ENCODE measurements at places on chromosomes 5 and 9.
A peak's percentile ranks its signal among the peaks of the same experiment; 100 is the strongest.

DNA sequence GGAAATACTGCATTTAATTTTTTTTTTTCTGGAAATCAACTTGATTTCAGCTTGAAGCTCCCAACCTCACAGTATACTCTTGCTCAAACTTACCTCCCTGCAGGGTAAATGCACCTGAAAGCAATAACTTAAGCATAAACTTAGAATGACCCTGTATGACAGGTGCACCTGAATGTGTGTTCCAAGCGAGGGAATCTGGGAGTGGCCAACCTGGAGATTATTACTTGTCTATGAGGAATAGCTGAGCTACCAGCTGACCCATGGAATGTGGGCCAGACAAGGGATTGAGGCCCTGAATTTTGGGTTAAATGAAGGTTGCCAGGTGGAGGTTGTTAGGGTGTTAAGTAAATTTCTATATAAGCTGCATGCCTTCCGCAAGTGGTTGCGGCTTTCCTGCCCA, 140.6 kb downstream of the OSTF1 start:
- no peak for DNase-seq

GRCh38 chr9:97039514-97039860, 545 bp upstream of the CTSV start:
- peak; percentile 23 for DNase-seq

DNA sequence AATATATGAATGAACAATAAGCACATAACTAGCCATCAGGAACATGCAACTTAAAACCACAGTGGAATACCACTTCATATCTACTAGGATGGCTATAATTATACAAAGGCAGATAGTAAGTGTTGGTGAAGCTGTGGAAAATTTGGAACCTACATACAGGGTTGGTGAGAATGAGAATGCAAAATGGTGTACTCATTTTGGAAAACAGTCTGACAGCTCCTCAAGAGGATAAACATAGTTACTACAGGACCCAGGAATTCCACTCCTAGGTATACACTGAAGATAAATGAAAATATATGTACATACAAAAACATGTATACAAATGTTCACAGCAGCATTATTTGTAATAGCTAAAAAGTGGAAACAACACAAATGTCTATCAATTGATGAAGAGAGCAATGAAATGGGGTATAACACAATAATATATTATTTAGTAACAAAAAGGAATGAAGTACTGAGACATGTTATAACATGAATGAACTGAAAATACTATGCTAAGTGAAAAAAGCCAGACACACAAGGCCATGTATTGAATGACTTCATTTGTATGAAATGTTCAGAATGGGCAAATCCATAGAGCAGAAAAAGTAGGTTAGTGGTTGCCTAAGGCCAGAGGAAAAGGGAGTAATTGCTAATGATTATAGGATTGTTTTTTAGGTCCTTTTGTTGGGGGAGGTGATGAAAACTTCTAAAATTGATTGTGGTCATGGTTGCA, 31.2 kb upstream of the CDK5RAP2 start:
- DNase-seq = no peak

GRCh38 chr5:172477466-172477865, 23.1 kb upstream of the SH3PXD2B start:
- DNase-seq = no peak

GRCh38 chr5:79666758-79667157, 22.9 kb upstream of the CMYA5 start:
- DNase-seq = no peak

GRCh38 chr5:50744776-50745175, 78.3 kb downstream of the PARP8 start:
- DNase-seq = peak; percentile 73

GRCh38 chr5:10420932-10421331, 20.7 kb upstream of the ROPN1L start:
- no peak for DNase-seq

DNA sequence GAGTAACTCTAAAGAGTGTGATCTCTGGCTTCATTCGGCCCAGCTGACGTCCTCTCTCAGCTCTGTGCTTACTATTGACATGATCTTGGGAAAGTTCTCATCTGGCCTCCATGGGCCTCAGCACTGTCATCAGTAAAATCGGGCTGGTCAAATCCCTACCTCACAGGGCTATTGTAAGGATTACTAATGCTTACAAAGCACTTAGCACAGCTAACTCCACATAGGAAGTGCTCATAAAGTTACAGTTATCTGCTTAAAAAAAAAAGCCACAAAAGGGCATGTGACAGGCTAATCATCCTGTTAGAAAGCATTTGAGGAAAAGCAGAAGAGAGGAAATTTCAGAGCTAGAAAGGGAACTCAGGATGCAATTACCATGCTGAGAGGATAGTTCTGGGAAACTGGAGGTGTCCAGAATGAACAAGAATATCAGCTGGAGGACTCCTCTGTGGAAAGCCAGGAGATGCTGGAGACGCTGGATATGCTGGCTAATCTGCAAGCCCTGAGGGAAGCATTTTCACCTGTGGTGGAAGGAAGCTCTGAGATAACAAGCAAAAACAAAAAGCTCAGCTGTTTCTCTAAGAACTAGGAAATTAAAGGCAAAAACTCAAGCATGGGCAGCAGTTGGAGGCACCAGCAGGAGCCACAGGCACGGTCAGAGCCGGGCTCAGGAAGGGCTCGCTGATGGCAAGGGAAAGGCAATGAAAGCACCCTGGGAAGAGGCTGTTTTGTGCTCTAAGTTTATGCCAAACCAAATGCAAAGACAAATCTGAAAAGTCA, 4.4 kb upstream of the BHMT start:
- DNase-seq = peak; percentile 35

DNA sequence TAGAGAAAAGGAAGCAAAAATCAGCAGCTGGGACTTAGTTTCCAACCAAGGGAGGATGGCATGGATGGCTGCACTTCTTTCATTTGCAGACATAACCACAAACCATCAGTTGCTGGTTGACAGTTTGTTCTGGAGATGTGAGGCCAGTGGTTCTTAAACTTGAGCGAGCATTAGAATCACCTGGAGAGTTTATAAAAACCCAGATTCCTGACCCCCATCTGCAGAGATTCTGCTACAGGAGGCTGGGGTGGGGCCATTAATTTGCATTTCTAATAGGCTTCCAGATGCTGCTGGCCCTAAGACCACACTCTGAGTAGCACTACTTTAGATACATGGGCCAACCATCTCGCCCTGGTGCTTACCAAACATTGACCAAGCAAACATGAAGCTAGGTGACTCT, 60.8 kb downstream of the MARCHF3 start:
- no peak for DNase-seq

DNA sequence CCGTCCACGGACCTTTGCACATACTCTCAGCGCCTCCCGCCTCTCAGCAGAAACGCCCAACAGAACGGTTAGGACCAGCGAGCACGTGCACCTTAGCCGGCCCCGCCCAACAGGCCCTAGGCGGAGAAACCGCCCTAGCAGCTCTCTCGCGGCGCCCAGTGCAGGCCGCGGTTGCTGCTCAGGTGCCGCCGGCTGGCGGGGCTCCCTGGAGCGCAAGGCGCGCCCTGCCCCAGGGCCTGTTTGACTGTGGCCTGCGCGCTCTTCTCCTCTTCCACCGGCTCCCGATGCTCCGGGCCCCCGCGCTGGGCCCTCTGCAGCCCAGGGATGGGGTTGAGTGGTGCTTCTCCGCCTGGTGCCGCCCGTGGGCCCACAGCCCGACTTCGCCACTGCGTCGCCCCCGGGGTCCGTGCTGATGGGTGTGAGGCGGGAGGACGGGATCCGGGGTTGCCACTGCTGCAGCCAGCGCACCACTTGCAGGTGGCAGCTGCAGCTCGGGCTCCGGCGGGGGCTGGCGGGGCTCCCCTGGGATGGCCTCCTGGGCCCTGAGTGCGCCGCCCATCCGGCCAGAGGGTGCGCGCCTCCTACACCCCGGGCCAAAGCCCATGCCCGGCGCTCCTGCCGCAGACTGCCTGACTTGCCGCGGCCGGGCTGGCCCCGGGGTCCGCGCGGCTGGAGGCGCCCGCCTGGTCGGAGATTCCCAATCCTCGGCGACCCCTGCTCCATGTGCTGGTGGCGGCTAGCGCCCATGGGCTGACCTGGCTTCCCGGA, 1889.4 kb upstream of the CDH9 start:
- peak; percentile 12 for DNase-seq

GRCh38 chr5:82365744-82366228, 87.6 kb upstream of the RPS23 start:
- no peak for DNase-seq

DNA sequence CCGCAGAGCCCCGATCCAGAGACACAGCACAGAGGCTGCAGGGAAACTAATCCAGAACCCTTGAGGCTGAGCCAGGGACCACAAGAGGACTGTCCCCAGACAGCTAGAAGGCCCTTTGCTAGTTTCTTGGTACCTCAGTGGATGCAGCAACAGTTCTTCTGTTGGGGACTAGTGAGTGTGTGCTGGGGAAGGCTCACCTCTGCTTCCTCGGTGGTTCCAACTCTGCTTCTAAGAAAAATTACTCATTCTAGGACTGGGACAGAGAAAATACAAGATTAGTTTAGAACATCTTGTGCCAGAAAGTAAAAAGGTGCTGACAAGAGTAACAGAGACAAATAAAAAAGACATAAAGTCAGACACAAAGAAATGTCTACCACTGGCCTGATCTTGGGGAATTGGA, 19.5 kb upstream of the ZNF484 start:
- DNase-seq = no peak

GRCh38 chr9:22044583-22044982, 35.5 kb upstream of the CDKN2B start:
- DNase-seq = no peak

DNA sequence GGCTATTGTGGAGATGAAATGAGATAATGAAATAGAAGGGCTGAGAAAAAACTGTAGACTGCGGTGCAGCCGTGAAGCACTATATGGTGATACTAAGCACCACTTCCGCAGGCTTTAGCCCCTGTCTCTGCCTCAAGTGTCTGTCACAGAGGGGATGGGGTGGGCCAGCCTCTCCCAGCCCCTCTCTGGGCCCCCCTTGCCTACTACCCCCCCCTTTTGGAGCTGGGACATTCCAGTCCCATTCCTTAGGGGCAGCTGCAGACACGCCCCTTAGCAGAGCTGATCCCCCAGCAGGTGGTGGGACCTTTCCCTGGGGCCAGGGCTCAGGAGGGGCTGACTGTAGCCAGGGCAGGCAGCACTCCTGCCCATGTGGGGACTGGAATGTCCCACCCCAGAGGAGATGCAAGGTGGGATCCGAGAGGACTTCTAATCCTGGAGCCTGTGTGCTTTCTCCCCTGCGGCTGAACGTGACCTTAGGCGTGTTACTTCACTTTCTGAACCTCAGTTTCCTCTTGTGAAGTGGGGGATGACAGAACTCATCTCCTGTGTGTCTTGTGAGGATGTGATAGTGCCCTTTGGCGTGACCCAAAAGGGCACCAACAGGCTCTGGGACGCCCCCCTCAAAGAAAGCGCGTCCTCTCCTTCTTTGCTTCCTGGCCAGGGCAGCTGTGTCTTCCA, 1.9 kb downstream of the N4BP3 start:
- DNase-seq = no peak

DNA sequence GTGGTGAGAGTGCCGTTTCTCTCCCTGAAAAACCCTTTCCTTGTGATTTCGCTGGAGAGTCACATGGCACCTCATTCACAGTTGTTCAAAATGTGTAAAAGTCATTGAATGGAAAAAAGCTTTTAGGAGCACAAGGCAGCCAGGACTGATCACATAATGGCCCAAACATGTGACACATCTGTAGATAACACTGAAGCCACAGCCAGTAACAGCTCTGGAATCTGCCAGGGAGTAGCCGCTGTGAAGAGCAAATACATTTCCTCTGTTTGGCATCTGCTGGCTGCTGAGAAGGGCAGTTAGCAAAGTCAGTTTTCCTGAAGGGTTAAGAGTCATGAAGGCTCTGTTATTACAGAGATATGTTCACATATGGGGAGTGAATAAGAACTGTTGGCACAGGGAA, 271.8 kb downstream of the NNT start:
- no peak for DNase-seq

- DNase-seq = no peak
Observed at GRCh38 chr9:131274674-131275331, 1.5 kb downstream of the FAM78A start.

DNA sequence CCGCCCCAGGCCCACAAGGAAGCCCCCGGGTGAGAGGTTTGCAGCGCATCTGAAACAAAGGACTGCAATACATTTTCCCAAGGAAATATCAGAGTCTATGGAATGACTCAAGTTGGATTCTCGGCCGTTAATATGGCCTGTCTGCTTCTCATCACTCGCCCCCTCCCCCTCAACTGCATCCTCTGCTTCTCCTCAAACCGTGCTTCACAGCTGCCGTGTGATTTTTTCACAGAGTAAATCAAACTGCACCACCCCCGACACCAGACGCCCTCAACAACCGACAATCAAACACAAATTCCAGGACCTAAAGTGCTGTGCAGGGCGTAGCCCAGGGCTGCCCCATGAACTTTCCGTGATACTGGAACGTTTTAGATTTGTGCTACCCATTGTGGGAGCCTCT, 176.9 kb downstream of the ROR2 start:
- no peak for DNase-seq

DNA sequence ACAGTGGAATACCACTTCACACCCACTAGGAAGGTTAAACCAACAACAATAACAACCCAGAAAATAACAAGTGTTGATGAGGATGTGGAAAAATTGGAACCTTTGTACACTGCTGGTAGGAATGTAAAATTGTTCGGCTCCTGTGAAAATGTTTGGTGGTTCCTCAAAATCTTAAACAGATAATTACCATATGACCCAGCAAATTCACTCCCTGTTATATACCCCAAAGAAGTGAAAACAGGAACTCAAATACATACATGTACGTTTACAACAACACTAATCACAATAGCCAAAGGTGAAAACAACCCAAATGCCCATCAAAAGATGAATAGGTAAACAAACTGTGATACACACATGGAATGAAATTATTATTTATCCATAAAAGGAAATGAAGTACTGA, 178.5 kb upstream of the PHYKPL start:
- no peak for DNase-seq

- DNase-seq = no peak
Observed at GRCh38 chr5:113218200-113218599, 216.6 kb downstream of the TSSK1B start.

GRCh38 chr5:90285581-90285980, 124.0 kb downstream of the CETN3 start:
- no peak for DNase-seq

DNA sequence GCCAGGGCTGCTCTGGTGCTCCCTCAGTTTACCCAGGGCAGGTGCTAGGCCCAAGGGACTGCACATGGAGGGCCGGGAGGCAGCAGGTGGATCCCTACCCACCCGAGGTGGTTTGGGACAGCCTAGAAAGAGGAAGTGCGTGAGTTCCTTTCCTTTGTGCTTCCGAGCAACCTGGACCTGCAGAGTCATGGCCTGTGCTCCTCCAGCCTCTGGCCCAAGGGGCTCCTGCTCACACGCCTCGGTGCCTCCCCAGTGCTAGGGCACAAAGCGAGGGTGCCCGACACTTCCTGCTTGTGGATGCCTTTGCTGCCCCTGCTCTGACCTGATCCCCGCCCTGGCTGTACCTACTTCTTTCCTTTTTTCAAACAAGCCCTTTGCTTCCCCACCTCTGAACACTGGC, 79.3 kb downstream of the RXRA start:
- no peak for DNase-seq

- DNase-seq = no peak
Observed at GRCh38 chr5:132237670-132238069, 10.0 kb upstream of the P4HA2 start.

Measured in NCI-H146 (cell line).